ENCODE measurements at places on chromosomes 12 and 14.

GRCh38 chr12:1273051-1273450 is 282.0 kb downstream of the ERC1 start:
- no peak for DNase-seq

DNA sequence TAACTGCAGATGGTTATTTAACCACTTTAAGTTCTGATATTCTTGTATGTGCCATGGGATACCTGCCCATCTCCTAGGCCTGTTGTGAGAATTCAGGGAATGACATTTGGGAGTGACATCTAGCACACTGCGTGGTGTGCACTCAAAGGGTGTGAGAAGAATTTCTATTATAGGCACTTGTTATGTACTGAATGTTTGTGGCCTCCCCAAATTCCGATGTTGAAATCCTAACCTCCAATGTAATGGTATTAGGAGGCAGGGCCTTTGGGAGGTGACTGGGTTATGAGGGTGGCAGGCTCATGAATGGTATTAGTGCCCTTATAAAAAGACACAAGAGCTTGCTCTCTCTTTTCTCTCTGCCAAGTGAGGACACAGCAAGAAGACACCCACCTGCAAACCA is 27.6 kb downstream of the VCPKMT start:
- no peak for DNase-seq

DNA sequence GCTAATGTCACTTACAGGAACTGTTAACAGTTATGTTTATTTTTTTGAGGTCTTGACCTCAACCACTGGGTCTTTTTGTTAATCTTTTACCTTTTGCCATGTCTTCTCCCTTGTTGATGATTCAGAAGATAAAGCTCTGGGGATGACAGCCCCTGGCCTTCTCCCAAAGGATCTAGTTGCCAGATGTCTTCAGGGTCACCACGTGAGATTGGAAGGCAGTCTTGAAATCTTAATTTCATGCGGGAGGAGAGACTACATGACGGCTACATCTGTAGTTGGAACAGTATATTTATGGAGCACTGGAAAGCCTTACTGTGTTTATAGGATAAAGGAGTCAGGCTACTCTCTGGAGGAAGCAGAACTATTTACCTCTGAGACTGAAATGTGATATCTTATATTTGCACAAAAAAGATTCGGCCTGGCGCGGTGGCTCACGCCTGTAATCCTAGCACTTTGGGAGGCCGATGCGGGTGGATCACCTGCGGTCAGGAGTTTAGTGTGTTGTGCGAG is 5.6 kb downstream of the MLEC start:
- no peak for DNase-seq

GRCh38 chr12:19025582-19025981 is 104.0 kb upstream of the PLEKHA5 start:
- no peak for DNase-seq

GRCh38 chr14:74510959-74511409 is 17.4 kb downstream of the ISCA2 start:
- DNase-seq: no peak

GRCh38 chr12:52200086-52200780 is 8.4 kb upstream of the KRT80 start:
- no peak for DNase-seq

DNA sequence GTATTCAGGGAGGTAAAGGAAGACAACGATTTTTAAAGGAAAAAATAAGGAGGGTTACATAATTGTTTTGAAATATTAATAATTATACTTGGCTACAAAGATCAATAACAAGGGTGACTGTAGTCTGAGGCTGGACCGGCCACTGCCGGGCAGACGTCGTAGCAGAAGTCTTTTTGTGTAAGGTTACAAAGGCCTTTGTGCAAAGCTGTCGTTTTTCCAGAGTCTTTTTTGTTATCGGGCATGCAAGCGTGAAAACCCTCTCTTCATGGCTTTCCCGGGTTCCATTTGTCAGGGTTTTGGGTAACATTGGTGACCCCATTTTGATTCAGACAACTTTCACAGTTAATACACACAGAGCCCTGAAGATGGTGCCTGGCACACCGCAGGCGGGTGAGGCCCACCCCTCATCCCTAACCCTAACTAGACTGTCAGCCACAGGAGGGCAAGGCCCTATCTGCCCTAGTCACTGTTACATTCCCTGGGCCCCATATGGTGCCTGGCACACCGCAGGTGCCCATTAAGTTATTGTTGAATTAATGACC is 31.3 kb downstream of the RILPL1 start:
- DNase-seq: no peak

Measured in stimulated activated CD8-positive, alpha-beta memory T cell treated with anti-CD3 and anti-CD28 coated beads, Interleukin-2, amount 100 ng/mL, for 48 hours (primary cell).